ENCODE measurements at places on chromosomes 12 and 14.
A peak's percentile ranks its signal among the peaks of the same experiment; 100 is the strongest.

DNA sequence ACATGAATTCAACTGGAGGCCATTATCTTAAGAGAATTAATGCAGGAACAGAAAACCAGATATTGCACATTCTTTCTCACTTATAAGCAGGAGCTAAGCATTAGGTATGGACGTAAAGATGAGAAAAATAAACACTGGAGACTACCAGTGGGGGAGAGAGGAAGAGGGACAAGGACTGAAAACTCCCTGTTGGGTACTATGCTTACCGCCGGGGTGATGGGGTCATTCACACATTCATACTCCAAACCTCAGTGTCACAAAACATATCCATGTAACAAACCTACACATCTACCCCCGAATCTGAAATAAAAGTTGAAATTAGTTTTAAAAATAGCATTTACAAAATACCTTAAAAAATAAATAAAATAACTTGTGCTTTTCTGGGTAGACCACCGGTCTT is 80.8 kb upstream of the RAP1B start:
- no peak for DNase-seq

DNA sequence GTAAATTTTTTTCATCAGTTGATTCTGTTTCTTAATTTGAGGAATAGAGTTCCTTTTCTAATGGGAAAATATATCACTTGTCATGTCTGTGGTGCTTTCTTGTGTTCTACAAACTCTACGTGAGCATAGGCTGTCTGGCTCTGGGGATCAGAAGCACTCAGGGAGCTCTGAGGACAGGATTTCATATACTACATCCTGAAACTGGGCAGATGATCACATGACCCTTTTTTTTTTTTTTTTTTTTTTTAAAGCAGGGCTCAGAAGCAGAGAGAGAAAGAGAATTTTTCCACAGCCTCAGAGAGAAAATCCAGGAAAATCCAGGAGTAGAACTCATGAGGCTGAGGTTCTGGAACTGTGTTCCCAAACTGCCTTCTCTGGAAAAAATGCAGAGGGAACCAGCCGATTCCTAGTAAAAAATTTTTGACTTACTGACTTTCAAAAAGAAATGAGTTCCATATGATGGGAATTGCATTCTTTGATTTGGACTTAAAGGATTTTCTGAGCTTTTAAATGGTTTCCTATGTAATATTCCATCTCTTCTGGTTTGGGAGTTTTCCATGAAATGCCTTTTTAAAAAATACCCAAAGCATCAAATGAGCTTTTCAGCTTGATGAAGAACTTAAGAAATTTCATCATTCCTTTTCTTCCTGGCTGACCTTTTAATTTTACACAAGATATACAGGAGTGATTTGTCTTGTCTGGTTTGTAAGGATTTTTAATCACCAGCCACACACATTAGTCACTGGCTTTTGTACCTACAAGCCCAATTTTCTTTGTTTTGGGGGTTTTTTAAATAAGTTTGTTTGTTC is 183.1 kb upstream of the HIF1A start:
- no peak for DNase-seq

DNA sequence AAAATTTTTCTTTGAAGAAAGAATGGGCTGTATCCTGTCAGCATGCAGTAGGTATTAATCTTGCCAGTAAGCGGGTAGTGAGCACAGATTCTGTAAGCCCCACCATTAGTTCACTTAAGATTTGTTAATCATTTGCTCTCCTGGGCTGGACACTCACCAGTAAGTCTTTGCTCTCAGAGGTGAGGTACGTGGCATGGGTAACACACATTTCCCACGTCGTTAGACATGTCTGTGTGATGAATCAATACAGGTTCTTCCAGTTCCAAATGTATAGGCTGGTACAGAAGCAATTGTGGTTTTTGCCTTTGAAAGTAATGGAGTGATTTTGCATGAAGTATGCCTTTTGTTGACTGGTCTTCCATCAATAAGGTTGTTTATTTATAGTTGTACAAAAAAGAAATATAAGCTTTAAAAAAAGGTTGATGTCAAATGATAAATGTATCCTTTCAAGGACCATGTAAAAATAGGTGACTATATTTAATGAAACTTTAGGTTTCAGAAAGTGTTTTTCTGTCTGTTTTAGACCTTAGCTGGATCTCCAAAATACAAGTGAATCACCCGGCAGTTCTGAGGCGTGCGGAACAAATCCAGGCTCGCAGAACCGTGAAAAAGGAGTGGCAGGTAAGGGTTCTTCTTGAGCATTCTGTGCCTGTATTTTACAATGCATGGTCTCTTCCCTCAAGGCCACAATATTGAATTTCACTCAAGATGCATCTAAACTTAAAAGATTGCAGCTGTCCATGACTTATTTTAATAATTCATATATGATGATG is 45.5 kb downstream of the DERA start:
- peak; percentile 51 for DNase-seq

DNA sequence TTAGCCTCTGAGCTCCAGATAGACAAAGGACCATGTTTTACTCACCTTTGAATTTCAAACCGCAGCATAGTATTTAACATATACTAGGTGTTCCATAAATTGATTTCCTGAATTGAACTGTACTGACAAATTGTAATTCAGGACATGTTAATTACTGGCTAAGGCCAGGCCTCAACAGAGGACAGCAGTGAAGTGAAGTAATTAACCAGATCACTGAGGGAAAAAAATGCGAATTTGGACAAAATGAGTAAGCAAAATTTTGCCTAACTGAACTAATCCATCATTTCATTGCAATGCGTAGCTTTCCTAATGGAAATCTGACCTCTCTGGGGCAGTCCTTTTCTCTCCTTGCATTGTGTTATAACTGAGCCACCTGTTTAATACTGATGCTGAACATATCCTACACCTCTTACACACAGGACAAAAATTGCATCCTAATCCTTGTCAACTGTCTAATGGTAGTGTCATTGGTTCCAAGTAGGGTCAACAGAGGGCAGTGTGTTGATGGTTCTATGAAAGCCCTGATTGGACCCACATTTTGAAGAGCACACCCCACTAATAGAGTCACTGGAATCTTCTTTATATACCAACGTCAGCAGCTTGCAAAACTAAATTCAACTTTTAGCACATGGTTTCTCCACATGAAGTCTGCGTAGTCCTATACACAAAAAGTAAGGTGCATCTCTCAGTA is 148.4 kb downstream of the SLC25A21 start:
- DNase-seq: no peak

- no peak for DNase-seq
Measured at GRCh38 chr14:52399921-52400595, 85.9 kb downstream of the PTGER2 start.

DNA sequence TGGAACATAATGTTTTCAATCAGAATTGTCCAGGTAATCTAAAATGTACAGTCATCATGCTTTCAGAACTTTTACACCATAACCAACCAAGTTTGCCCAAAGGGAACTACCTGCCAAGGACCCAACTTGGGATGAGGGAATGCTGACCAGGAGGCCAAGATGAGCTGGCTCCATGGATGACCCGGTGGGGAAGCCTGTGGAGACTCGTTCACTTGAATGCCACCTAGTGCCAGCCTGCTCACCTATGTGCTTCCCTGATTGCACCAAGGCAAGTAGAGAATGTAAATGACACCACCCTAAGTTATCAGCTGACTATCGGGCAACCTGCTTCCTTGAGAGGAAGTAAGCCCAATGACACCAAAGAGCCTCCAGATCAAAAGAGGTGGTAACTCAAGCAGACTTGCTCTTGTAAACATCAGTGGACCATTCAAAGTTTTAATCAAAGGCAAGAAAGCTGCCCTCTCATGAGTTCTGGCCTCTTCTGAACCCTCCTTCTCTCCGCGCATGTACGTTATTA is 137.3 kb downstream of the TTC7B start:
- DNase-seq: no peak

- no peak for DNase-seq
Measured at GRCh38 chr12:4106621-4107020, 166.9 kb upstream of the CCND2 start.

DNA sequence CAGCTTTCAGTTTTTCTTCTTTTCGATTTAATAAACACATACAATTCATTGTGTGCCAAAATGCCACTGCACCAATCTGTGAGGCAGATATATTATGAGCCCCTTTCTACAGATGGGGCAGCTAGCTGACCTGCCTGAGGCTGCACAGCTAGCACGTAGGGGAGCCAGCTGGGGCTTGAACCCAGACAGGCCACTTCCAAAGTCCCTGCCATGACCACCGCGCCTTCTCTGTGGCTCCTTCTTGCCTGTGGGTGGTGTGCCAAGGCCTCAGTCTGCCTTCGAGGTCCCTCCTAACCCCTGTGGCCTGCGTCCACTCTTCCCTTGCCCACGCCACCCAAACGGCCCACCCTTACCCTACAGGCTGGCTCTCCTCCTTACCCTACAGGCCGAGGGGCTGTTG is 16.2 kb downstream of the FAM222A start:
- DNase-seq: no peak

DNA sequence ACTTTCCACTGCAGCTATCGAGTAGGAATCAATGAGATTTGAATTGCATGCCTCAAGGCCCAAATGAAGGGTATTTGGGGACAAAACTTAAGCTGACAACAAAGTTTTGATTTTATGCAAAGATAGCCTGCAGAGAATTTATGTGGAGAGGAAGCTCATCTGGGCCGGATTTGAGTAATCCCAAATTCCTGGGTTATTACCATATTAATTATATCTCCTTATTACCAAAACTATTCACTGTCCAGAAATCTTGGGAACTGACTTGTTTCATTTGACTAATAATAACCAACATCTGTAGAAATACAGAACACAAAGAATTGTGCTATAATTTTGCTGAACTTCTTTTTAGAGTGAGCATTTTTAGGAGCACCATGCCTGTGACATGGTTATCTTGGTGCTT is 70.4 kb downstream of the KITLG start:
- no peak for DNase-seq

- DNase-seq: no peak
Measured at GRCh38 chr14:32372154-32372553, 43.1 kb downstream of the AKAP6 start.

DNA sequence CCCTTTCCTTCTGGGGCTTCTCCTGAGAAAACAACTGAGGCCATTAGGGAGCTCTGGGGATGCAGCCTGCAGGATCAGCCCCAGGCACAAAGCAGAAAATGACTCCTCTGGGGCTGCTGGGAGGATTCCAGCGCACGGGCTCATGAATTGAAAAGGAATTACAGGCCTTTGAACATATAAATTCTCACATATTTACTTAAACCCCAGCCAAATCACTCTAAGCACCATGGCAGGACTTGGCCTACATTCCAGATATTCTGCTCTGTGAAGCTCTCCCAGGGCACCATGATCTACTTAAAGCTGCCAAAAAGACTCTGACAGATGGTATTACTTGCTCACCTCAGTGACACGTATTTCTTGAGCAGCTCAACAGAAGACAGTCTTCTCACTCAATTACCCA is 87.2 kb downstream of the ZFC3H1 start:
- DNase-seq: no peak

DNA sequence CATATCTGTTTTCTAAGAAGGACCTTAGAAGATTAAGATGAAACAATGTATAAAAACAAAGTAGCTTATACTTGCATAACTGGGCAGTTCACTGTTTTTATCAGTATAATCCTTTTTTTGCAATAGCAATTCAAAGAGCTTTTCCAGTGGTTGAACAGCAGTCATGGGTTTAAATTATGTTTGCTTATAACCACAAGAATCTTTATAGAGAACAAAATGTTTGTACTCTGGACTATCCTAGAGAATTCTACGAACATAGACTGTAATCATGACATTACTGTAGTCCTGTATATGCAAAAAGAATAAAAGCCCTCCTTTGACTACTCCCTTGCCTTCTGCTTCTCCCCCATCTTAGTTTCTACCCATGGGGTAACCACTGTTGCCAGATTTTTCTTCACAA is 5.7 kb downstream of the FAM177A1 start:
- no peak for DNase-seq

- DNase-seq: no peak
Measured at GRCh38 chr14:61451491-61451890, 130.1 kb downstream of the PRKCH start.

DNA sequence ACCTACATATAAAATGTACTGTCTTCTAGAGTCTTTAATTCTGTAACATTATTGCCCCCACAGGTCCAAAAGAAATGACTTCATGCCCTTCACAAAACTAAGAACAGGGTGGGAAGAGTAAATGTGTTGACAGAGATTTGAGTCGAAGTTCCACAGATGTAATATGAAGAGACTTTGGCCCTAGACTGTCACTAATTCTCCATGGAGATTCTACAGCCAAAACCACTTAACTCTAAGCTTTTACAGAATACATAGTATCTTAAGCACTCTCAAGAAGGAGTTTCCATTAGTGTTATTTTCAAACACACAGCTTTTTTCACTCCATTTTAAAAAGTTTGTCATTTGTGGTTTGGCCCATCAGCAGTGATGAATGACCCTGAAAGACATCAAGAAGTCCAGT is 56.3 kb downstream of the ABCC9 start:
- DNase-seq: no peak

GRCh38 chr12:42936991-42937390 is 347.4 kb upstream of the PRICKLE1 start:
- DNase-seq: no peak

- DNase-seq: peak; percentile 6
Measured at GRCh38 chr14:73463411-73463810, 5.1 kb upstream of the NUMB start.

DNA sequence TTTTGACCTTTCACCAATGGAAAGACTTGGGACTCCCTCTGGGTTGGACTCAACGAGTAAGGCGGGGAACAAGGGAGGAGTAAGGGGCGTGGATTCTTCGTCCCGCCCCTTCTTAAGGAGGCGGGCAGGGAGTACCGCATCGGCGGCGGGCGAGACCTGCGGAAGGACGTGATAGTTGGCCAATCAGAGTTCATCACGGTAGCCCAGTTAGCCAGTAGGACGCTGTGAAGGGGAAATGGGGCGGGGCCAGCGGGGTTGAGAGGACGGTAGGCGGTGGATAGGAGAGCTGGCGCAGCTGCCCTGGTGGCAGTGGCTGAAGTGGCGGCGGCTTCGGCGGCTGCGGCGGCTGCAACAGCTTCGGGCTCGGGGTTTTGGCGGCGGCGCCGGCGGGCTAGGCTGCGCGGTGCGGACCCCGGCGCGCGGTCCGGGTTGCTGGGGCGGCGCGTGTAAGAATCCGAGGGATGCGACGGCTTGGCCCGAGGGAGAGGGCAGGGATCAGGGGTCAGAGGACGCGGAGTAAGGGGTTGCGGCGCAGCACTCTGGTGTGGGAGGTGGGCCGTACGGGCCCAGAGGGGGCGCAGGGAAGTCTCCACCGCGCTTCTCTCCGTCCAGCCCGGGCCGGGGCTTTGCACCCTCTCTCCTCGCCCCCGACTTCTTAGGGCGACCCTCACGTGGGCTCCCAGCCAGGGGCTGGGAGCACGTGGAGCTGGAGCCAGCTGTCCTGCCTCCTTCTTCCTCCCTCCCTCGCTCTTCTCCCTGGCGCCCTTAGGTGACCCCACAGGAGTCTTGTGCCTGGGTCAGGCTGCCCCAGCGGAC is at the start of gene TPCN1:
TPCN1 (plus strand) TSS at position 284 of the 816 bp plus-strand sequence. CDS start 5,389 bp downstream, outside the sequence.
- peak; percentile 100 for DNase-seq

- peak; percentile 59 for DNase-seq
Measured at GRCh38 chr12:45483571-45483970, 245.9 kb upstream of the ARID2 start.

DNA sequence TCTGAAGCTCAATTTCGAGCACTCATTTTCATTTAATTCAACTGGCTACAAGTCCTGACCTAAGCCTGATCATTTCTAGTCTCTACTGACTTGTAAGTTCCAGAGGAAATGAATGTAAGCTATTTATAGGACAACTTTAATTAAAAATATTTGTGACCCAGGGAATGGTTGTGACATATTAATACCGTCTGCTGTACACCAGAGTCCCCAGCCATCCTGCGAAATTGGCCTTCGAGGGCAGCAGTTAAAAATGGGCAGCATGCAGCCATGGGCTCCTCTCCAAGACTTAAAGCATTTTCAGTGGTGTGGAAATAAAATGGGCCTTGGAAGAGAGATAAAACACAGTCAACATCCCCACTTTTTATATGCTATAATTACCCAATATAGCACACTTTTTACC is 30.7 kb upstream of the OVCH1 start:
- DNase-seq: no peak
